ENCODE measurements at places on chromosomes 4 and X.

- no peak for DNase-seq
Measured at GRCh38 chrX:809081-809480, 178.5 kb downstream of the SHOX start.

GRCh38 chrX:109691277-109691676 is 41.8 kb downstream of the ACSL4 start:
- no peak for DNase-seq

DNA sequence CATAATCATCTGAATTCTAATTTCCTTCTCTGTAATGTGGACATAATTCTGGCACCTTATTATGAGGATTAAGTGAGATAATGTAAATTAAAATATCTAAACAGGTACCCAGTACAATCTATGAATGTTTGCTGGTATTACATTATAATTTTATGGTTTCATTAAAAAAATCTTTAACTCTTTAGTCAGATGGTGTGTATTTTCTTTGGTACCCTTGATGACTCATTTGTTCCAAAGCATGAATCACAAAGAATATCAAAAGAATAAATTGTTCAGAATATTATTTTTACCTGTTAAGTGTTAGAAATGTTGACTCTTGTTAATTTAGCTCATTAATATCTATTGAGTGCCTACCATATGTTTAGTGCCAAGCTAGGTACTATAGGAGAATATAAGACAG is 74.3 kb downstream of the SNX25 start:
- no peak for DNase-seq

DNA sequence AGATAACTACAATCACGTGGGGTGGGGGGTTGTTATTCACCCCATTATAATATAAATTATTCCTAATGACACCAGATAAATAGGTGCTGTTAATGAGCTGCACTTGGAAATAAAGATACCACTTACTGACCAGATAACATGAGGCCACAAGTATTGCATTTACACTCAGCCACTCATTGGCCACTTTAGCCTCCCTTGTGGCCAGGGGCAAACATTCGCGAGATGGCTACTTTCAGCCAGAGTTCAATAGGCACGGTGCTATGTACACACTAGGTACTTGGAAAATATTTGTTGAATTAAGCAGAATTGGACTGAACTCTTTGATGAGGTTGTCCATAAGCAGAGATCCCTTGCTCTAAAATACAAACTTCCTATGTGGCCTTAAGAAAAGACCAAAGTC is 713.7 kb upstream of the TENM3 start:
- no peak for DNase-seq

DNA sequence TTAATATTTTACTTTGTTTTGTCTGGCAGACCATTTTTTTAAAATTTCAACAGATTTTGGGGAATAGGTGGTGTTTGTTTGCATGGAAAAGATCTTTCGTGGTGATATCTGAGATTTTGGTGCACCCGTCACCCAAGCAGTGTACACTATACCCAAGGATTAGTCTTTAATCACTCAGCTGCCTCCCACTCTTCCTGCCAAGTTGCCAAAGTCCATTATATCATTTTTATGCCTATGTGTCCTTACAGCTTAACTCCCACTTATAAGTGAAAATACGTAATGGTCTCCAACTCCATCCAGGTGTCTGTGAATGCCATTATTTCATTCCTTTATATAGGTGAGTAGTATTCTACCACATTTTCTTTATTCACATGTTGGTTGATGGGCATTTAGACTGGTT is 281.7 kb upstream of the GK2 start:
- no peak for DNase-seq

DNA sequence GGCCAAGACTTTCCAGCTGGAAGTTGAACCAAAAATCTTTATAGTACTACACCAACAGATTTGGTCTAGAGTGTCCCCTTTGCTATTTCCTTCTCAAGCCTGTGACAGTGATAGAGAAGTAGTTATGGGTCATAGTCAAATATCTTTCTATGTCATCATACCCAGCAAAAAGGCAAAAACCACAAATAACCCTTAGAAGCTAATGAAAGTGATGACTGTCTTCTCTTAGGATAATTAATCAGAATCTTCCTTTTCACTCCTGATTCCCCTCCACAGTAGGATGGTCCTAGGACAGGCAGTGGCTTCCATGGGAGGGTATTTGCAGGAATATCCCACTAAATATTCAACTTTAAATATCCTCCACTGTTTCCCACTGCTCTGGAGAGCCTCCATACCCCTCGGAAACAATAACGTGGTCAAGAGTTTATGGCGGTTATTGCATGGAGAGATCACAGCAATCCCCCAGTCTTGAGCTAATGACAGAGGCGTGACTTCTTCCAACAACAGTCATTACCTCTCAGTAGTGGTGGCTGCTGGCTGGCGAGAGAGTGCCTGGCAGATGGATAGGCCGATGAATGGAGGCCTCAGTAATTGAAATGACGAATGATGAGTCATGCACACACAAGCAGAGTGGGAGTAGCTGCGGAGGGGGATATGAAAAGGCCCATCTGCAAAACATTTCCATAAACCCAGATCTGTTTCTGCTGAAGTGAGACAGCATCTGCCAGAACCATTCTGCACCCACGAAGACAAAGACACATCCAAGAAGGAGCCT is 154.9 kb downstream of the STK32B start:
- DNase-seq = no peak

DNA sequence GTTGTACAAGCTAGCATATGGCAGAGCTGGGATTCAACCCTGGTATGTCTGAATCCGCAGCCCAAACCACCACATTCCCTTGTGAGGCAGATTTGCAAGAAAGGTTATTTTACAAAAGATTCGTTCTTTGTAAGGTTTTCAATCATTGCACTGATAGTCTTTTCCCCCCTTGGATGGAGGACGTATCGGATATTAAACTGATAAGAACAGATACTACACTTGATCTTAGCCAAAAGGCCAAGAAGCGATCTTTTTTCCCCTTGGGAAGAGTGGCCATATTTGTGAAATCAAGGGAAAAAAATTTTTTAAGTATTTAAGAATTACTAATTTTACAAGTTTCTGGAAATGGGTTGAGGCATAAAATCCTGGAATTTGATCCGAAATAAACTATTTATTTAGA is 34.4 kb upstream of the MSMO1 start:
- DNase-seq = no peak

DNA sequence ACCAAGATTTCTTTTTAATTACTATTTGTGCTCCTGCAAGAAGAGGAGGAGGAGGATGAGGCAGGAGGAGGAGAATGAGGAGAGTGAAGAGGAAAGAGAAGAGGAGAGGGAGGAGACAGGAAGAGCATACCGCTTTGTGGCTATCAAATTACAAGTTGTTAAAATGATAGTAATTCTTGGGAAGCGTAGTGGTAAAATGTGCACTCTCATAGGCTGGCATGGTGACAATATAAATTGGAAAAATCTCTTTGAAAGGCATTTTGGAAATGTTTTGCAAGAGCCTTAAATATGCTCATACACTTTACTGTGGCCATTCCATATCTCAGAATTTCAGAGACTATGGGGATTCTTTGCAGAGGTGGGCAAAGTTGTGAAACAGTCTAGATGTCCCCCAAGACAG is 53.2 kb downstream of the MXRA5 start:
- DNase-seq = no peak

Data from stimulated activated CD8-positive, alpha-beta memory T cell treated with anti-CD3 and anti-CD28 coated beads, Interleukin-4, amount 100 ng/mL, for 1 hour (primary cell).